T-helper 17 cell (primary cell): ENCODE measurements at places on chromosomes 16 and 17.

- no peak for DNase-seq
These were observed 4.4 kb upstream of the RASL10B start for GRCh38 chr17:35726953-35727460.

GRCh38 chr16:78607465-78607864 lies 508.0 kb downstream of the WWOX start:
- no peak for DNase-seq

- no peak for DNase-seq
These were observed 2.0 kb upstream of the RAI1 start for GRCh38 chr17:17679243-17679642.

DNA sequence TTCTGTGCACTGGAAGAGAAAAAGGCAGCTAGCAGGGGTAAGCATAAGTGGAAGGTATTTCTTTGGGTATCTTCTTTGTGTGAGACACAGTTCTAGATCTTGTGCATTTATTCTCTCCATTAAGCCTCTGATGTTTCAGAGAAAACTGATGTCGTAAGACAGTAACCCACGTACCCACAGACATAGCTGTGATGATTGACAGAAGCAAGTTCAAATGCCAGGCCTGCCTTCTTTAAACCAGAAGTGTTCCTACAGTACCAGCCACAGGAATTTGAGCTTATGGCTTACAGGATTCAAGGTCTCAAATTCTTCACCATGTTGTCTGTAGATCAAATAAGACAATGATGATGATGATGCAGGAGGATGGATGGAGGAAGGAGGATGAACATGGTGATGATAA lies 161.4 kb upstream of the KCNJ16 start:
- no peak for DNase-seq
